Tongue (tissue), 3 donors: ENCODE measurements at places on chromosomes 12 and 14.
A peak's percentile ranks its signal among the peaks of the same experiment; 100 is the strongest.

DNA sequence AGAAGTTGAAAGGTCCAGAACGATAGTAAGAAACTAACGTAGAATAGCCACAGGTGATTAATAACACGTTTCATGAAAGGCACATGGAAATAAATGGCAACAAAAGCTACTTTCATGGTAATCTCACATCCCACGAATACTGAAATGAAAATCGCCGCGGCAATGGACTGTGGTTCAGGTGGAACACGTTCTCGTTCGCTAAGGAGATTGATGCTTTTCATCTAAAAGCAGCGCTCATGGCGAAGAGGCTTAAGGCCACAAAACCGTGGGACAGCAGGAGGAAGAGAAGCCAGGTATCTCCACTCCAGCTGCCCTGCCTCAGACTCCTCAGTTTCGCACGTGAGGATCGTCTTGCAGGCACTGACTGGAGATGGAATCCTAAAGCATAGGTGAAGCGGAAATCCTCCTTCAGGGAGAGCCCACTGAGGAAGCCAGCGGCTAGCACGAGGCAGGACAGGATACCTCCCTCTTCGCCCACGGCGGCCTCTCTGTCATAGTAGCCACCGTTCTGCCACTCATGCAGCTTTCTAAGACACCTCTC lies 696 bp upstream of the GPHN start:
- DNase-seq, result no peak

GRCh38 chr14:54209511-54210250 lies 187.1 kb upstream of the CDKN3 start:
- DNase-seq, result no peak

DNA sequence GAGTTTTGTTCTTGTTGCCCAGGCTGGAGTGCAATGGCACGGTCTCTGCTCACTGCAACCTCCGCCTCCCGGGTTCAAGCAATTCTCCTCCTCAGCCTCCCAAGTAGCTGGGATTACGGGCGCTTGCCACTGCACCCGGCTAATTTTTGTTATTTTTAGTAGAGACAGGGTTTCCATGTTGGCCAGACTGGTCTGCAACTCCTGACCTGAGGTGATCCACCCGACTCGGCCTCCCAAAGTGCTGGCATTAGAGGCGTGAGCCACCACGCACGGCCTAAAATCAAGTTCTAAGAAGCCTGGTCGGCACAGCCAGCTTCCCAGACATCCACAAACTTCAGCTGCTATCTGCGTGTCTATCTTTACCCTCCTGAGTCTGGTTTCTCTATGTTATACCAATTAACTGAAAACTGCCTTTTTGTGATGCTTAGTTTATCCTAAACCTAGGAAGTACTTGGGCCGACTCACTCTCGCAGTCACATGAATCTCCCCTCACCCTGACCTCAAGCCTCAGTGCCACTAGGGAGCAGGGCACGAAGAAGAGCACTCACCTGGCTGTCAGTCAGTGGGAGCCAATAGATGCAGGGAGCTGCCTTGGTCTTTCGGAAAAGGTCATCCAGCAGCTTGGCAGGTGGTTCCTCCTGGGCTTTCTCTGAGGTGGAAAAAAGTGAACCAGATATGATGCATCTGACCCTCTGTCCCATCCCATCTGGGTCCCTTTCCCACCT lies 3.4 kb upstream of the CDH24 start:
- DNase-seq, result no peak

- DNase-seq, result no peak
Measured at GRCh38 chr14:36976571-36977023, 195.8 kb downstream of the SLC25A21 start.

DNA sequence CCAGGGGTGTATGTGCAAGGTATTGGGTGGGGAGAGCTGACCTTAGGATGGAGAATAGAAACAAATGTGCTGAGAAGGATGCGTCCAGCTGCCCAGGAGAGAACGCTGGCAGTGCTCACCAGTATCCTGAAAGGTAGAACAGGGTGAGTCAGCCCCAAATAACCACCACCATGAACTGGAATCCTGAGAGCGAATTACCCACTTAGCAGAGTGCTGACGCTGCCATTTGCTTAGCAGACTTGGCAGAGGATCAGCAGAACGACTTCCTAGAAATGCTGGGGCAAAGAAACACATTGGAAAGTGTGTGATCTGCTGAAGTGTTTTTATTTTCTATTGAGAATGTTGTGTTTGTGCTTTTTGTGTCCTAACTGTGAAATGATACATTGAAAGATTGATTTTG lies 213.6 kb downstream of the ADGRD1 start:
- peak; percentile 17 for DNase-seq

DNA sequence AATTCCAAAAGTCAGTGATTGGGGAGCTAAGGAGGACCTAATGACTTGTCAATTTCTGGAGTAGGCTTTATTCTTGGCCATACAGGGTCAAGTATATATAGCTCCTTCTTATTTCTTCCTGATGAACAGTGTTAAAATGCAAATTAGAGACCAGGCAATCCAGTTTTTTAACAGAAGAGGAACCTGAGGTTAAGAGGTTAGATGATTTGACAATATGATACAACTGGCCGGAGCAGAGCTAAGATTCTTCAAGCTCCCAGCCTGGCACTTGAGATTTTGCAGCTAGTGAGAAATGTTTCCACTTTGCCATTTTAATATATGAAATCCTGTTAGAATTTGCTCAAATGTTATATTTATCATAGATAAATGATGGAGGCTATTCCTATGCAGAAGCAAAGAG lies 204.0 kb downstream of the SSPN start:
- no peak for DNase-seq
